ENCODE measurements at places on chromosomes 5 and 9. TPM values are rescaled to one million over a fixed set of nuclear protein-coding genes. Genes with fewer than 3 reads are reported as not detected.

DNA sequence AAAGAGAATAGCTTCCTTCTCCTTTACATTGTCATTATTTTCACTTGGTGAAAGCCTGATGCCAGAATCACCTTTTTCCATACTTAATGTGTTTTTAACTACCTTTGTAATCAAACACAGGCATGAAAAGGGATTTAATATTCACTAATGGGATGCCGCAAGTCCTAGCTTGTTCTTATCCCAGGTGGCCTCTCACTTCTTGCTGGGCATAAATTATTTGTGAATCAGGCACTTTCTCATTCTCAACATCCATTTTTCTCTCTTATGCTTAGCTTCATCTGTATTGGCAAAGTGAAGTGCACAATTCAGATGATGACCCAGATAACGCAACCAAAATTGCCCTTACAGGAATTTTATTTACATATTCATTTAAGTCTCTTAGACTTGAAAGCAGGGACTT is 10.9 kb downstream of the ACTL7B start:
- DNase-seq, result no peak
- no peaks in the 10 kb centered on the region for H3K36me3 ChIP-seq
- no peaks in the 10 kb centered on the region for H3K27me3 ChIP-seq
- no peak overlapping the region for H3K27ac ChIP-seq

DNA sequence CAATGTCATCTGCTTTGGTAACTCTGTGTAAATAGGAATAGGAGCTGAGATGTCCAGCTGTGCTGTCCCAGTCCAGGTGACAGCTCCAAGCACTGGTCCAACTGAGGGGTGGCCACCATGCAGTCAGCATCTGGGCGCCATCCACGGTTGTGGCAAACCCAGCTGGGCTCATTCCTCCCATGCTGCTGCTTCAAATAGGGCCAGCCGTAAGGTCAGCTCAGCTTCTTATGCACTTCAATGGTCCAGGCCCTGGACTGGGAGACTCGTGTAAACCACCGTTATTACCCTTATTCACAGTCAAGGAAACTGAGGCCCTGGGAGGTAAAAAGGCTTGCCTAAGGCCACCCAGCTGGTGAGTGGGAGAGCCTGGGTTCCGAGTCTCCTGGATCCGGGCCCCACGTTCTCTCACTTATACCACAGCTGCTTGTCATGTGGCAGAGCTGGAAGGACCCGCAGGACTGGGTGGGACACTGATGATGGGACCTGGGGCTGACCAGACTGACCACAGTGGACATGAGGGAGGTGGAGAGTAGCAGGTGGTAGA is 38.7 kb upstream of the ANGPTL2 start:
- no peak overlapping the region for H3K4me3 ChIP-seq
- peaks cover 20% of the 10 kb centered on the region for H3K4me1 ChIP-seq
- H3K36me3 ChIP-seq, result no peaks in the 10 kb centered on the region
- H3K27ac ChIP-seq, result no peak overlapping the region
- H3K27me3 ChIP-seq, result no peaks in the 10 kb centered on the region

Gene NR5A1
- not detected for polyA plus RNA-seq

Gene PCDHGC4
- polyA plus RNA-seq, result 0.21 TPM

Gene PTGDS
- not detected for polyA plus RNA-seq

DNA sequence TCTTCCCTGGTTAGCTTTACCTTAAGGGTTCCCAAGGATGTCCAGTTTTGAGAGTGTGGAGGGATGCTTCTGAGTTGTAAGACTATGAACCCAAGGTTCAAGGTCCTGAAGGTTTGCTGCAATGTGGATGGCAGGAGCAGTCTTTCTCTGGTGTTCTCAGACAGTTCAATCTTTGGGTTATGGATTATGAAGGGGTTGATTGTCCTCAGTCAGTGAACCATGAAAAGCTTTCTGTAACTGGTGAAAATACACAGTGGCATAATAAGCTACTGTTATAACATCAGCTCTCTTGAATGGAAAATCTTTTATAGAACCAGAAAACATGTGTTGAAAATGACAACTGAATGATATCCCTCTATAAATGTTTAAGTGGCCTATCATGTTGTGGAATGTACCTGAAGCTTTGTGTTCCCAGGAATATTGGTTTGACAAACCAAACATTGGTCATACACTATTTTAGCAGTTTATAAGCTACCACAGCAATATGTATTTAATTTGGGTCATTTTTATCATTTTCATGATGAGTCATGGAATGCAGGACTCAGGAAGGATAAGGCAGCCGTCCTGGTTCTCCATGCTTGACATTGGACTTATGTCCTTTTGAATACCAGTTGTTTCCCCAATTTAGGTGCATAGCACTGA is 1041.8 kb upstream of the ARRDC3 start:
- no peak overlapping the region for H3K4me3 ChIP-seq
- no peaks in the 10 kb centered on the region for H3K36me3 ChIP-seq
- H3K4me1 ChIP-seq, result no peaks in the 10 kb centered on the region
- no peak for DNase-seq

Gene CLTB
- 45.1 TPM for polyA plus RNA-seq

GRCh38 chr9:99058964-99059921 is 45.7 kb upstream of the TGFBR1 start:
- H3K4me3 ChIP-seq, result no peak overlapping the region
- H3K4me1 ChIP-seq, result peaks cover 27% of the 10 kb centered on the region
- H3K27me3 ChIP-seq, result no peaks in the 10 kb centered on the region
- H3K27ac ChIP-seq, result peak overlapping the region; percentile 24
- peak; percentile 40 for DNase-seq

Gene EMB
- 40.2 TPM for polyA plus RNA-seq

Gene TRPM3
- not detected for polyA plus RNA-seq

DNA sequence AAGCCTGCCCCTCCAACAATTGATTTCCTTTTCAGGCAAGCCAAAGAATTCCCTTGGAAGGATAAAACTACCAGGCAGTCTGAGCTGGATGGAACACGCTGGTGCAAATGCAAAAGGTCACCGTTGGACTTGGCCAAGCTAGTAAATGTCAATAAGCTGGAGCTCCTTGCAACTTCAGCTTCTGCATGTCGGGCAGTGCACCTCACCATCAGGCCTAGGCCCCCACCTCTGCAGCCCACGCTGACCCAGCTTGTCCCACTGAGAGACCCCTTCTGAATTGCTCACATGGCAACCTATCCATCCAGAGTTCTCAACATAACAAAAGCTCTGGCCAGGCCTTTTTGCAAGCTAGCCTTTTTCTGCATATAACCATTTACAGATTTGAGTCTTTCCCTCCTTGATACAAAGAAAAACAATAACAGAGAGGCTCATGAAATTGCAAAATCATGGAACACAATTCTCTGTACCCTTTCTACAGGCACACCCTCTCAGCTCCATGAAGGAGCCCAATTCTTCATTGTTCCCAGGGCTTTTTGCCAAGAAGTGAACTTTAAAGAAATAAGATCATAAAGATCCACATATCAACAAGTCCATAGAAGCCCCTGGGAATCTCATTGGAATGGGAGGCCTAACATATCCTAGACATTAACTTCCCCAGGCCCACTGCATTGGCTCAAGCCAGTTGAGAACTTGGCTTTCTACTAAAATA is 123.9 kb upstream of the SLIT3 start:
- no peaks in the 10 kb centered on the region for H3K27me3 ChIP-seq
- H3K27ac ChIP-seq, result no peak overlapping the region
- no peaks in the 10 kb centered on the region for H3K4me1 ChIP-seq
- H3K4me3 ChIP-seq, result no peak overlapping the region
- DNase-seq, result no peak
- H3K36me3 ChIP-seq, result no peaks in the 10 kb centered on the region

Gene GALT
- polyA plus RNA-seq, result 29.4 TPM

- H3K36me3 ChIP-seq, result no peaks in the 10 kb centered on the region
- peaks cover 35% of the 10 kb centered on the region for H3K4me1 ChIP-seq
- no peak overlapping the region for H3K27ac ChIP-seq
- H3K4me3 ChIP-seq, result no peak overlapping the region
- no peak for DNase-seq
Measured at GRCh38 chr5:157221959-157222358, 41.3 kb downstream of the ITK start.

GRCh38 chr9:23088932-23089364 is 642.3 kb downstream of the DMRTA1 start:
- H3K36me3 ChIP-seq, result no peaks in the 10 kb centered on the region
- H3K4me3 ChIP-seq, result no peak overlapping the region
- H3K27me3 ChIP-seq, result no peaks in the 10 kb centered on the region
- no peak for DNase-seq

Gene ORM2
- polyA plus RNA-seq, result not detected

DNA sequence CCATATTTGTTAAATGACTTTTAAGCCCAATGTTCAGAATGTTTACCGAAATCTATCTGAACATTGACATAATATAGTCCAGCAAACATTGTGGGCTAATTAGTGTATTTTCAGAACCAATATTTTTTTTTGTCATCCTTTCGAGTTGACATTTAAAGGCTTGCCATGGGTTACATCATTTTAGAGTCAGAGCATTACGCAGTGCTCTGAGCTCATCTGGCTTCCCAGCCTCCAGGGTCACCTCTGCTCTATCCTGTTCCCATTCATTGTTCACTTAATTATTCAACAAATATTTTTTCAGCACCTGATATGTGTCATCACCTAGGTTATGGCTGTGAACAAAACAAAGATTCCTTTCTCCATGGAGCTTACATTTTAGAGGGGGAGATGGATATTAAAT is 80.2 kb downstream of the SREK1 start:
- H3K27ac ChIP-seq, result no peak overlapping the region
- no peak overlapping the region for H3K4me3 ChIP-seq
- no peaks in the 10 kb centered on the region for H3K27me3 ChIP-seq
- DNase-seq, result no peak
- no peaks in the 10 kb centered on the region for H3K4me1 ChIP-seq

Gene NEUROG1
- polyA plus RNA-seq, result not detected

DNA sequence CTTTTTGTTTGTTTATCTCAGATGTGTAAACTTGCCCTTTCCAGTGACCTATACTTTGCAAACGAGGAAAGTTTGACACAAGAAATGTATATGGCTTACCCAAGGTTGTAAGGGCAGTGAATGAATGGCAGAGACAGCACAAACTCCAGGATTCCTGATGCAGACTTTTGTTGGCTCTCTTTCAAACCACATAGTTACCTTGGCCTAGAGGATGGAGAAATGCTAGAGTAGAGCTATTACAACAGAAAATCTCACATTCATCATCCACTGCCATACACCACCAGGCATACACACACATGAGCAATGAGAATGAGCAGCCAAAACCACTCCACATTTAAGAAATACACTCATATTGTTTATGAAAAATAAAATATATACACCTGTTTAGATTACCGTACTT is 387.0 kb downstream of the TLR4 start:
- H3K4me3 ChIP-seq, result no peak overlapping the region
- no peaks in the 10 kb centered on the region for H3K4me1 ChIP-seq
- no peaks in the 10 kb centered on the region for H3K36me3 ChIP-seq

Gene PCDHA11
- polyA plus RNA-seq, result not detected

DNA sequence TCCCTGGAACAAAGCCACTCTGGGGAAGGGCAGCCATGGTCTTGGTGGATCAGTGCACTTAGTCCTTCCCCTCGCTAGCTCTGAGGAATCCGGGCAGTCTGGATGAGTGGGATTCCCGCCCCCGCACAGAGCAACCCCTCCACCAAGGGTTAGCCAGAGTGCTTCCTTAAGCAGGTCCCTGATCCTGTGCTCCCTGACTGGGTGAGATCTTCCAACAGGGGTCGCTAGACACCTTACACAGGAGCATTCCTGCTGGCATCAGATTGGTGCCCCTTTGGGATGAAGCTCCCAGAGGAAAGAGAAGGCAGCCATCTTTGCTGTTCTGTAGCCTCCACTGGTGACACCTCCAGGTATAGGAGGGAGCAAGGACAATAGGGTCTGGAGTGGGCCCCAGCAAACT is 228.8 kb downstream of the AP3B1 start:
- DNase-seq, result no peak
- H3K4me3 ChIP-seq, result no peak overlapping the region
- peaks cover 2% of the 10 kb centered on the region for H3K36me3 ChIP-seq
- no peak overlapping the region for H3K27ac ChIP-seq
- no peaks in the 10 kb centered on the region for H3K4me1 ChIP-seq
- no peaks in the 10 kb centered on the region for H3K27me3 ChIP-seq

DNA sequence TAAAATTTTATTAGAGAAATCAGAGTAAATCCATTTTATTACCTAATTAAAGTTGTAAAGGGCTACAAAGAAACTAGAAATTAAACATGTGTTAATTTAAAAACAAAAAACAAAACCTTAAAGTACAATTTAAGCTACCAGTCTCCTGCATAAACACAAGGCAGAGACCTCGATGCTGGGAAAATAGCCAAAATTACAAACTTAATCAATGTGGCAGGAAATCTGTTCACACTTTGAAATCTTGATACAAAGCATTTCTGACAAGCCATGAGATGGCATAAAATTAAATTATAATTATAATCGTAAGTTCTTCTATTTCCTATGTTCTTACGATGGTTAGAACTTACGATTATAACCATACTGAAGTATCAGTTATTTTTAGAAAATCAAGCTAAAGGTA is 158.0 kb upstream of the FREM1 start:
- no peak overlapping the region for H3K27ac ChIP-seq
- DNase-seq, result no peak
- no peaks in the 10 kb centered on the region for H3K27me3 ChIP-seq
- H3K4me1 ChIP-seq, result no peaks in the 10 kb centered on the region
- H3K4me3 ChIP-seq, result no peak overlapping the region

DNA sequence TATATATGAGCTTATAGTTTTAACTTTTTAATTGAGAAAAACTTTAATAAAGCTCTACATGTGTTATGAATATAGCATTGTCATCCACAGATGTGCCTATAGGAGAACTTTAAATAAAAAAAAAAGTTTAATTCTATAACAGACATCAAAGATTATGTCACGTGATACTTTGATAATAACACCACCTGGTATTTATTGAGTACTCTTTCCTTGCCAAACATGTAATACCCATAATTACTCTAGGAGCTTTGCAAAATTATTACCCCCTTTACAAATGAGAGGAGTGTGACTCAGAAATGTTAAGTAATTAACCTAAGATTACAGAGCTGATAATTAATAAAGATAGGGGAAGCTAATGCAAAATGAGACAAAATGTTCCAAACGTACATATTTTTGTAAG is 43.0 kb downstream of the ITGA2 start:
- DNase-seq, result no peak
- H3K4me1 ChIP-seq, result no peaks in the 10 kb centered on the region
- no peak overlapping the region for H3K4me3 ChIP-seq
- H3K27ac ChIP-seq, result no peak overlapping the region

Gene TAF1L
- polyA plus RNA-seq, result not detected

DNA sequence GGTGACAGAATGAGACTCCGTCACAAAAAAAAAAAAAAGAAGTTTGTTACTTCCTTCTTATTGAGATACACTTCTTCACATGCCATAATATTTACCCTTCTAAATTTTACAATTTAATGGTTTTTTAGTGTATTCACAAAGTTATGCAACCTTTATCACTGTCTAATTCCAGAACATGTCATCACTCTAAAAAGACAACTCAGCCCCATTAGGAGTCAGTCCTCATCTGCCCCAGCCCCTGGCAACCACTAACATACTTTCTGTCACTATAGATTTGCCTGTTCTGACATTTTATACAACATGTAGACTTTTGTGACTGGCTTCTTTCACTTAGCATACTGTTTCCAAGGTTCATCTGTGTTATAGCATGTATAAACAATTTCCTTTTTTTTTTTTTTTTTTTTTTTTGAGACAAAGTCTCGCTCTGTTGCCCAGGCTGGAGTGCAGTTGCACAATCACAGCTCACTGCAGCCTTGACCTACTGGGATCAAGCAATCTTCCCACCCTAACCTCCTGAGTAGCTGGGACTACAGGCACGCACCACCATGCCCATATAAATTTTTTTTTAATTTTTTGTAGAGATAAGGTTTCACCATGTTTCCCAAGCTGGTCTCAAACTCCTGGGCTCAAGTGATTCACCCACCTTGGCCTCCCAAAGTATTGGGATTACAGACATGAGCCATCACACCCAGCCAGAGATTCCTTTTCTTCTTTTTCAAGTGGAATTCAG is 18.0 kb downstream of the AQP3 start:
- no peaks in the 10 kb centered on the region for H3K36me3 ChIP-seq
- H3K4me3 ChIP-seq, result no peak overlapping the region
- H3K4me1 ChIP-seq, result no peaks in the 10 kb centered on the region

Data from GM12878 (cell line).